ENCODE measurements at places on chromosomes 1 and 21.

GRCh38 chr1:4422504-4423289, 231.7 kb upstream of the AJAP1 start:
- no peak for DNase-seq

GRCh38 chr1:54356680-54357147, 49.5 kb downstream of the SSBP3 start:
- no peak for DNase-seq

- peak; percentile 56 for DNase-seq
Measured at GRCh38 chr1:153679337-153680119, 1.0 kb downstream of the NPR1 start.

DNA sequence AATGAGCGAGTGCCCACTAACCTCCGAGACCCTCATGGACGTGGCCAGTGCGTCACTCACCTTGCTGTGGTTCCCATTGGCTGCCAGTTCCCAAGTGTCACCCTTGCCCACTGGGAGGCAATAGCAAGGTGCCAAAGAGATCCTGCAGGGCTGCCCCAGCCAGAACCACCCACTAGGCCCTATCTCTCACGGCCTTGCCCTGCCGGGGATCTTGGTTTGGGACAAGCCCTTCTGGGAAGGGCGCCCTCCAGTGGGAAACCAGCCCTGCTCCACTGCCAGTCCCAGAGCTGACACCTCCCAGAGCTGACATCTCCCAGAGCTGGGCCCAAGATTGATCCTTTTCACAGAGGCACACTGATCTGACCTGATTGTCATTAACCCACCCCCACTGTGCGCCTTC, 2.1 kb upstream of the SELENON start:
- DNase-seq: no peak

DNA sequence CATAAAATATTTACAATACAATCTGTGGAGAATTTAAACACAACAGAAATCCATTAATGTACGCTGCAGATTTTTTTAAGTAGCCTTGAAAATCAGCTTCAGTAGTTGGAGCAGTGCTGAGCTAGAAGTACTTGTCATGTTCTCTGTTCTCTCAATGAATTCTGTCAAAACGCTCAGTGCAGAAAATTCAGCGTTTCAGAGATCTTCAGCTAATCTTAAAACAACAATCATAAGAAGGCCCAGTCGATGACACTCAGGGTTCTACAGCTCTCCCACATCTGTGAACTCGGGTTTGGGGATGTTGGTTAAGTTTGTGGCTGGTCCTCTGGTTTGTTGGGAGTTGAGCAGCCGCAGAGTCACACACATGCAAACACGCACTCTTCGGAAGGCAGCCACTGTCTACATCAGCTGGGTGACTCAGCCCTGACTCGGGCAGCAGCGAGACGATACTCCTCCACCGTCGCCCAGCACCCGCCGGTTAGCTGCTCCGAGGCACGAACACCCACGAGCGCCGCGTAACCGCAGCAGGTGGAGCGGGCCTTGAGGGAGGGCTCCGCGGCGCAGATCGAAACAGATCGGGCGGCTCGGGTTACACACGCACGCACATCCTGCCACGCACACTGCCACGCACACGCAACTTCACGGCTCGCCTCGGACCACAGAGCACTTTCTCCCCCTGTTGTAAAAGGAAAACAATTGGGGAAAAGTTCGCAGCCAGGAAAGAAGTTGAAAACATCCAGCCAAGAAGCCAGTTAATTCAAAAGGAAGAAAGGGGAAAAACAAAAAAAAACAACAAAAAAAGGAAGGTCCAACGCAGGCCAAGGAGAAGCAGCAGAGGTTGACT, 161.2 kb downstream of the RUNX1 start:
- peak; percentile 74 for DNase-seq

DNA sequence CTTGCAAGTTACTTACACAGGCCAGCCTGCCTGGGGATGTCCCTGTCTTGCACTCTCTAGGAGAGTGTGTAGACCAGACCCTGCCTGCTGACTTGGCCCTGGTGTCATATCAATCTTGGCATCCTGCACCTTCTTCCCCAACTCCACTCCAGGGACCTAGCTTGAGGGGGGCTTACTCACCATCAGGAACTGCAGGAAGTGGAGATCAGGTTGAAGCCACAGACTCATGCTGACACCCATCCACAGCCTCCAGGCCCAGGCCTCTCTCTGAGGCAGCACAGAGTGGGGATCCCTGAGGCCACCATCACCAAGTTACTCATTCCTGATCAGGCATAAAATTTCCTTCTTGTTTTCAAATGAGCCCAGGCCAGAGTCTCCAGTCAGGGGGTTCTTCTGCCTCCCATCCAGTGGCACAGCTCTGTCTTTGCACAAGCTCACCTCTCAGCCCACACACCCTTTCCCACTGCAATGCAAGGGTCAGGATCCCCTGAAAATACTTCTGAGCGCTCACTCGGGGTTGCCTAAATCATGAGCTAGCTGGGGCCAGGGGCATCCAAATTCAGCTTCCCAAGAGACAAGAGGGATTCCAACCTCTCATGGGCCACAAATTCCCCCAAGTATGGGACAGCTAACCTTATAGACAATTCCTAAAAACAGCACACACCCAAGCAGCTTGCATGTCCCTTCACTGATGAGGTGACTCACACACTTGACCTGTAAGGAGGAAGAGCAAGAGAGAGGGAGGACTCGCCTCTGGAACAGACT, 33.5 kb downstream of the CSMD2 start:
- no peak for DNase-seq

DNA sequence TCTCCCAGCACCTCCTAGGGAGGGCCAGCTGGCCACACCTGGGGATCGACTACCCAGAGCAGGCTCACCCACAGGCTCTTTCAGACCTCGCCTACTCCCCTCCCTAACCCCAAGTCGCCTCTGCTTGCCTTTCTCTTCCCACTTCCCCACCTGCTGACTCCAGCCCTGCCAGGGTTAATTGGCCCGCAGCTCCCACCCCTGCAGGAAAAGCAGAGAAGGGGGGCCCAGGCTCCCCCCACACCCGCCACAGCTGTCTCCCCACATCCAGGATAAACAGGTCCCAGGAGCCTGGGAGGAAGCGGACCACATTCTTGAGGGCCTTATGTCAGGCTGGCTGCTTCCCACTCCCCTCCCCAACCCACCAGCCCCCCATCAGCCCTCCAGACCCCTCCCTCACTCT, 45.0 kb downstream of the TAS1R2 start:
- DNase-seq: peak; percentile 81

GRCh38 chr1:108610073-108610472, 50.2 kb downstream of the EEIG2 start:
- DNase-seq: no peak

GRCh38 chr1:206631085-206631509, 4.2 kb upstream of the DYRK3 start:
- peak; percentile 62 for DNase-seq

DNA sequence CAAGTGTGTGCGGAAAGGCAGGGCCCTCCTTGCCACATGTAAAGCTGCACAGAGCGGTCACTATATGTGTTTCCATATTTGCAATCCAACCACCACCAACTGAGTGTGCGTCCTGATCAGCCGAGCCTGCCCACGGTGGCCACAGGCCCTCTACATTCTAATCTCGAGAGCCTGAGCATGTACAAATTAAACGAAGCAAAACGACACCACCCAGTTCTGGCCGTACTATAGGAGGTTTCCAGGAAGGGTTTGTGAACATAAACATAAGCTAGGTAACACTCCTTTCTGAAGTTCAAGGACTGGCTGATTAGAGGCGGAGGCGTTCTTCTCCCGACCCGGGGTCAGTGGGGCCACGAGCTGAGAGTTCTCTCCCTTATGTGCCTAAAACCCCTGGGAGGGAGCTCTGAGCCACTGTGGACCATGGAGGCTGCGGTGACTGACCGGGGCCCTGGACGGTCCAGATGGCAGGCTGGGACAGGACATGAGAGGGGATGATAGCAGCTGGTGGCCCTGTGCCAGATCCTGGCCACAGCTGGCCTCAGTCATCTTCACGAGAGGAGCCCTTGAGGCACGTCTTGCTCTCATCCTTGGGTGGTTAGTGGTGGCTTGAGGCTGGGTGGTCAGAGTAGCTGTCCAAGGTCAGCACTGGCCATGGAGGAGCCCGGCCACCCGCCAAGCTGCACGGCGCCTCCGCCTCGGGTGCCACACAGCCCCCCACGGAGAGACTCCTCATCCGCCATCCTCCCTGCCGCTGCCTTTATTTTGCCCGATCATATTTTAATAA, 39.1 kb upstream of the TRAPPC10 start:
- DNase-seq: no peak

Data from right forelimb (tissue), 1 donor.